ENCODE measurements at places on chromosomes 7 and 10.

DNA sequence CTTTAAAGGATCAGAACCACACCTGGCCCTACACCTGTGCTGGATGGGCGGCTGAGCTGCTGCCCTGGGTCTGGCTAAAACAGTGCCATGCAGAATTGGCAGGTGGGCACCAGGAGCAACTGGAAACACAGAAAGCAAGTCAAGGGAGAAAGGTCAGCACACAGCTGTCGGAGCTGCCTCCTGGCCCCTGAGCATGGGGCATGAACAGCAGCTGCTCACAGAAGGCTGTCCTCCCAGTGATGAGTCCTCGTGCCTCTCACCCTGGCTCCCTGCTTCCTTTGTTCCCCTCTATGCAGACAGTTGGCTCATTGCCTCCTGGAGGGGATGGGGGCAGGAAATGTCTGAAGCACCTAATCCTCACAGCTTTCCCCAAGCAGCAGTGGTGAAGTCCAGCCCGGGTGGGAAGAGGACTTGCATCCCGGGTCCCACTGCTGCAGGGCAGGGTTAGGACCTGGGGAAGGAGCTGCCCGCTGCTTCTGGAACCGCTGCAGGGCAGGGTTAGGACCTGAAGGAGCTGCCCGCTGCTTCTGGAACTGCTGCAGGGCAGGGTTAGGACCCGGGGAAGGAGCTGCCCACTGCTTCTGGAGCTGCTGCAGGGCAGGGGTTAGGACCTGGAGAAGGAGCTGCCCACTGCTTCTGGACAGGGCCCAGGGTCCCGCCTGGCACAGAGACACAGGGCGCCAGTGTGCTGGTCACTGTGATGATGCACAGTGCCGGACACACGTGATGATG is 37.3 kb downstream of the VIPR2 start:
- DNase-seq, result no peak

GRCh38 chr10:127698886-127699285 is 38.1 kb upstream of the FOXI2 start:
- DNase-seq, result no peak

DNA sequence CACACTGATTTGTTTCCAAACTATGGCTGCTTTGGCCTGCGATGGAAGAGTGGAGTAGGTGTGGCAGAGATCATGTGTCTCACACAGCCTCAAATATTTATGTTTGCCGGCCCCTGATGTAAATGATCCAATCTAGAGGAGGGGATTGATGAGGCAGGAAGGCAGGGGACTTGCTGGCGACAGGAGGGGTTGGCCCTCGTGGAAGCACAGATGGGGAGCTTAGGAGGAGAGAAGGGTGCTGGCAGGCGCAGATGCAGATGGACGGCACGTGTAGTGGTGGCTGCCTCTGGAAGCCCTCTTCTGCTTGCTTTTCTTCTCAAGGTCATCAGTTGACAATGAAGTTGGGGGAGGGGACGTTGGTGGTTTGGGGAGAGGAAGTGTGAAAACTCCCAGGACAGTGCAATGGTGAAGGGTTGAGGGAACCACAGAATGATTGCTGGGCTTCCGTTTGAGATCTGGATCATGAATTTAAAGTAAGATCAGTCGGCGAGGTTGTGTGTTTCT is 15.4 kb downstream of the COL13A1 start:
- DNase-seq, result no peak

DNA sequence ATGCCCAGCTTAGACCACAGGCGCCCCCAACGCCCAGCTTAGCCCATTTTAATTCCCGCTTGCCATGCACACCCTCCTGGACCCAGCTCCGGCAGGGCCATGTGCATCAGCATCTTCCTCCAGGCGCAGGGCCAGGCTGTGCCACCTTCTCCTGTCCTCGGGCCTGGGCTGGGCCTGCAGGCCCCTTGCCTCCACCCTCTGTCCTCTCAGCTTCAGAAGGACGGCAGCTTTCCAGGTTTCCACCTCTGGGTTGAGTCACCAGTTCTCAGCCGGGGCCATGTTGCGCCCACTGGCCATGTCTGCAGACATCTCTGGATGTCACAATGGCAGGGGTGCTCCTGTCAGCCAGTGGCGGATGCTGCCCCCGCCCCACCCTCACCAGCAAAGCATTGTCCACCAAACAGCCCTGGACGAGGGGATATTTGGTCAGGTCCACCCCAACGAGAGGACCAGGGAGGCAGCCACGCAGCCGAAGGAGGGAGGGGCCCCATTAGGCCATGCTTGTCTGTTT is 59.1 kb upstream of the NKX6-2 start:
- DNase-seq, result no peak

DNA sequence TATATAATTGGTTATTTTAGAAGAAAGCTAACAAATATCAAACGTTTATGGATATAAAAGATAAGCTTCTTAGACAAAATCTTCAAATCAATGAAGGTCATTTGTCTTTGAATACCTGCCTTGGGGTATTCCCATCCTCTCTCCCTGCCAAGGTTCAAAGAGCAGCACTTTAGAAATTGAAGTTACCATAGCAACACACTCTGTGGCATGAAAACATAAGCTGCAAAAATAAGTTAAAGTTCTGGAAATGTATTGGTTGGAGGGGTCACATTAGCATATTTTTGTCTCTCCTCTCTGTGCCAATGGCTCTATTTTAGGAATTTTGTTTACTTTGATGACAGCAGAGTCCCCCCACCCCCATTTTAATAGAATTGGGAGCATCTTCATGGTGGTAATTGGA is 12.0 kb downstream of the ECHDC3 start:
- DNase-seq, result no peak

DNA sequence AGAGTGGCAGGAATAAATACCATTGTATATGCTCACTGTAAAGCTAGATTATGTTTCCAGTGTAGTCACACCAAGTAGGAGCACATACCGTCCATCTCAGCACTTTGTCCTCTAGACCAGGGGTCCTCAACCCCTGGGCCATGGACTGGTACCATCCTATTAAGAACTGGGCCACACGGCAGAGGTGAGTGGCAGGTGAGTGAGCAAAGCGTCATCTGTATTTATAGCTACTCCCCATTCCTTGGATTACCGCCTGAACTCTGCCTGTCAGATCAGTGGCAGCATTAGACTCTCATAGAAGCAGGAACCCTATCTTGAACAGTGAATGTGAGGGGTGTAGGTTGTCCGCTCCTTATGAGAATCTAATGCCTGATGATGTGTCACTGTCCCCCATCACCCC is 735.3 kb downstream of the MAGI2 start:
- no peak for DNase-seq

GRCh38 chr7:139339698-139340036 is 1.5 kb upstream of the FMC1 start:
- no peak for DNase-seq

DNA sequence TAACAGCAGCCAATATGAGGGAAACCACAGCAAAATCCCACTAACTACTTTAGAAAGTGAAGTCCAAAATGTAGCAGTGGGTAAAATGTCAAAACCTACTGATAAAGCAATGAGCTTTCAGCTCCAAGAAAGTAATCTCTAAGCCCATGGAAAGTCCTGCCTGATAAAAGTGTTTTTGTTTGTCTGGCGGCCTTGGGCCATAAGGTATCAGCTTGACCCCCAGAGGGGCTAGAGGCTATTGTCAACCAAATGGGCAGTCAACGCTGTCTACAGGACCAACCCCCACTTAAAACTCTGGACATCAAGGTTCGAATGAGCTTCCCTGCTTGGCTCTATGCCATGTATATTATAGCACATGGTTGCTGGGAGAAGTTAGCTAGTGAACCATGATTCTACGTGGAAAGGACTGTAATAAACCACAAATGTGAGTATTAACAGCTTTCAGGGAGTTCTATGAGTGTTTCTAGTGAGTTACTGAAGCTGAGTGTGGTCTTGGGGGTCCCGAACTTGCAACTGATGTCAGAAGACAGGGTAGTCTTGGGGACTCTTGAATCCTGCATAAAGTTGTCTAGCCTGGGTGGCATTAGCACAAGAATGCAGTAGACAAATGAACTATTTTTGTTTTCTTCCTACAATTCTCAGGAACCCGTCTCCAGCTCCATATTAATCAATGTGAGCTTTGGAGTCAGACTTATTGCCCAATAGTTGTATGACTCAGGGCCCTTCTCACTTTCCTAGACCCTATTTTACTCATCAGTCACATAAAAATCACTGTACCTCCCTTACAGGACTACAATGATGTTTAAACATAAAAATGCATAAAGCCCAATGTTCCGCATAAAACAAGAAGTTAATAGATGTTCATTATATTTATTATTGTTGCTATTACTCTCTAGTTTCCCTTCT is 164.9 kb downstream of the DGKI start:
- DNase-seq, result no peak

GRCh38 chr7:102146122-102146521 is 140.5 kb upstream of the SH2B2 start:
- no peak for DNase-seq

GRCh38 chr10:63083904-63084689 is 49.0 kb upstream of the NRBF2 start:
- no peak for DNase-seq

DNA sequence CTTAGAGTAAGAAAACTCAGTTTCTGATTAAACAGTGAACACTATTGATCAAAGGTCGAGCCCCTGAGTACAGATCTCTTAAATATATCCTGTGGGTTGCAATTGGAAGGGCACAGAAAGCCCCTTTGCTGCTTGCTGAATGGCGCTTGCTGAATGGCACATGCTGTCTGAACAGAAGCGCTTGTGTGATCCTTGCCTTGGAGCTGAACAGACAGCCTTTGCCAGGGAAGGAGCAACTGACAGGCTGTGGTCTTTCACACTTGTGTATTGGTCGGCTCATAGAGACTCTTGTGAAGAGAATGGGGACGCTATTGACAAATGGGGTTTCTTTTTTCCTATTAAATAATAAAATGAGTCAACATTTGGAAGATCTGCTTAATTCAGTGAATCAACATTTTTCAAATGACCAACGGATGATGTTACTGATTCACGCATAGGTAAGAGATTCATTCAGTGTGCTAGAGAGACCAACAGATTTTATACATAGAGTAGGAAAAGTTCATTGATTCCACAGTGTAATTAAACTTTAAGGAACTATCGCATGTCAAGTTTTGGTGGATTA is 99.4 kb upstream of the TNS3 start:
- DNase-seq, result no peak

DNA sequence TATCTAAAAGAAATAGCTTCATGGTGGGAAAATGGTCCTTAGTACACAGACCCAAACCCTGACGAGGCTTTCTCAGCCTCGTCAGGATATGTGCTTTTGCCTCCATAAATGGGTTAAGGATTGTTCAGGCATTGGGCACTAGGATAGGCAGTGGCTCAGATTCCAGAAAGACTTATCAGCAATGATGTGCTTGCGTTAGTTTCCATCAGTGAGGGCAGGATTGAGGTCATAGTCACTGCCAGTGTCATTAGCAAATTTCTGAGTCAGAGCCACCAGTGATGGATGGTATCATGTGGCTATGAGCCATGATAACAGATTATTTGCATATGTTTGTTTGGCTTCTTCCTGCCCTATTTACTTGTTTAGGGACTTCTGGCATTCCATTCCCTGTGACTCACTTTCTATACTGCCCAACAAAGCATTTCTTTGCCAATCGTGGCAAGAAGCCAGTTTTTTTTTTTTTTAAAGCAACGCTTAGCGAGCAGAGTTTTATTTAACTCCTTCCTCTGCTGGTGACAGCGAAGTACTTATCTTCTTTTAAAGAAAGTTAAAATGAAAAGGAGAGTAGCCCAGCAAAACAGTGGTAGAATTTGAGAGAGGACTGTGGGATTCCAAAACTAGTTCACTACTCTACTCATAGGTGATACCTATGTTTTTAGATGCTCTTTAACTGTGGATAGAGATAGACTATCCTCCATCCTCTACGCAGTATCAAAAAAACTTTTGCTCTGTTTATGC is 44.4 kb downstream of the MYPN start:
- DNase-seq, result no peak

DNA sequence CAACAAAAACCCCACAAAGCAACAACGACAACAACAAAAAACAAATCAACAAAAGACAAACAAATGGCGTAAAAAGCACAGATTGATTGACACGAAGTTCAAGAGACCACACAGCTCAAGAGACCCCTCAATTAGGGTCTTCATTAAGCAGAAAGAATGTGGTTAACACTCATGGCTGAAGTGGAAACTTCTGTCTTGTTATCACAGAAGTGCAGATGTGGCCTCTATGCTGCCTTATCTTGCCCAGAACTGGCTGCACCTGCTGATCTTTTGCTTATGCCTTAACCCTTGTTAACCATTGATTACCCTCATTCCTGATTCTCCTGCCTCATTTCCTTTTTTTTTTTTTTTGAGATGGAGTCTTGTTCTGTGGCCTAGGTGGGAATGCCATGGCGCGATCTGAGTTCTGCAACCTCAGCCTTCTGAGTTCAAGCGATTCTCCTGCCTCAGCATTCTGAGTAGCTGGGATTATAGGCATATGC is 3.5 kb upstream of the DAGLB start:
- no peak for DNase-seq

GRCh38 chr10:62746951-62747729 is 57.4 kb upstream of the ADO start:
- DNase-seq, result no peak

DNA sequence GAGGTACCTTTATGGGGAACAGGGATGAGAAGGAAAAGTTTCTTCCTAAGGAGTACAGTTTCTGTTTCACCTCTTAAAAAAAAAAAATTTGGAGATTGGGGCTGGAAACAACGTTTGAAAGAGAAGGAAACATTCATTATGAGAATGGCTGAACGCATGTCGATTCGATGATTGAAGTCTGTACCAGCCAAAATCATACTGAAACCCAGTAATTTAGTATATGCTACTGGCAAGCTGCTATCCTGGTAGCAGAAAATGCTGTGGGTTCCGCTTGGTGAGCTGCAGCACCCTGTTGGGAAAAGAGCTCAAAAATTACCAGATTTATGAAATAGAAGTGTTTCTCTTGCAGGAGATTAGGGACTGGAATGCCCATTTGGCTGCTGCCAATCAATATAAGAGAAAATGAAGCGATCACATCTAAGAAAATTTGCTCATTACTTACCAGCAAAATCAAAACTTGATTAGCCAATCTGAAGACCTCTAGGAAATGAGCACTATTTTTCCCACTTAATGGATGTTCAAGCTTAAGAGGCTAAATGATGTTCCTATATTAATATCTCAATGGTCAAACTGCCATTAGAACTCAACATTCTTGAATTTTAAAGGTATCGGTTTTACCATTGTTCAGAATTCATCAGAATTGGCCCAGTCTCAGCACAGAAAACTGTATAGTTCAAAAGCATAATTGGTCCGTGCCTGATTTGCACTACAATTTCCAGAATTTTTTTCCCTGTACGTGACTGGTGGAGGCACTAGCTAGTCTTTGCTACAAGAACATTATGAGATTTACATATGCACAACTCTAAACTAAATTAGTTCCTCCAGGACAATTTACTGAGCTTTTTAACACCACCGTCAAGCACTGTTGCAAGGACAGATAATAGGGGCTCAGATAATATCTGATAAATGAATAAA is 1.2 kb upstream of the ITGB1 start:
- no peak for DNase-seq

Measured in stimulated activated CD4-positive, alpha-beta T cell treated with anti-CD3 and anti-CD28 coated beads, TNF-alpha, amount 100 ng/mL, for 1 hour (primary cell).